ENCODE measurements at places on chromosomes 3 and 15.

DNA sequence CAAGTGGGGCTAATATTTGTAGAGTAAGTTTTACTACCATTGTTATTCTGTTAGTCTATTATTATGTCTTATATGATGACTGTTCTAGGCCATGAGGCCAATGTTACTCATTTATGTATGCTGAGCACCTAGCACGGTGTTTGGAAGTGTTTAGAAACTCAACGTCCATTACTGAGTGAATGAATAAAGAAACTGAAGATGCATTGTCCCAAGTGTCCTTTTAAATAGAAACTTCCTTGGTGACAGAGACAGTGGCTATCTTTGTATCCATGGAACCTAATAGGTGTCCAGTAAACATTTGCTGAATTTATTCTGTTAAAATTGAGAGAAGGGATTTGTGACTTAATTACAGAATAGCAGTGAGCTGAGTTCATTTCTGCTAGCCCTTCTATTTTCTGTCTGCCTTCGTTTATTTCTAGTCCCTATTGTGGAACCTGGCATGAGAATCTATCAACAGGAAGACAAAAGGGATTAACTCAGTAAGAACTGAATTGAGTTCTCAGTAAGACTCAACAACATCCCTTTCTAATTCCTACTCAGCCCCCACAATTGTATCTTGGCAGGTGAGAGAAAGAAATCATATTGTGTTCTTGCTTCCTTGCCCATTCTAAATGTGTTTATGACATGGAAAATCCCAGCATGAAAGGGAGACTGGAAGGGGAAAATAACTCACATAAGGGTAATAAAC lies 246.6 kb upstream of the LRRC3B start:
- no peak for DNase-seq

DNA sequence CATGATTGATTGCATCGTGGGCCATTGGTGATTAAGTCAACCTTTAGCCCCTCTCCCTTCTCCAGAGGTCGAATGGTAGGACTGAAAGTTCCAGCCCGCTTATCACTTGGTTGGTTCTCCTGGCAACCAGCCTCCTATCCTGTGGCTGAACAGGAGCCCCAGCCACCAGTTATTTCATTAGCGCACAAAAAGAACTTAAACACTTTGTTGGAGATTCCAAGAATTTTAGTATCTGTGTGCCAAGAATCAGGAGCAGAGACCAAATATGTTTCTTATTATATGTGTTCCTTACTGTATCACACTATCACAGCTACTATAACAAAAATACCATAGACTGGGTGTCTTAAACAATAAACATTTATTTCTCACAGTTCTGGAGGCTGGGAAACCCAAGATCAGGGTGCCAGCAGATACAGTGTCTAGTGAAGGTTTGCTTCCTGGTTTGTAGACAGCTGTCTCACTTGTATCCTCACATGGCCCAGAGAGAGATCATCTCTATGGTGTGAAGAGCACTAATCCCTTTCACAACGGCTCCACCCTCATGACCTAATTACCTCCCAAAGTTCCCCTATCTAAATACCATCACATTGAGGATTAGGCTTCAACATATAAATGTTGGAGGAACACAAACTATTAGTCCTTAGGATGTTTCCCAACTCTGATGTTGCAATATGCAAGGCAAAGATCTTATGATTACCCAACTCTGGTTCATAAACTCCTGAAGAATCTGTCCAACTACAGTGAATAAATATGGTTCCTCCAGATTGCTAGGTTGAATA lies 30.5 kb upstream of the APH1B start:
- DNase-seq = no peak

- DNase-seq = no peak
Measured at GRCh38 chr3:15513810-15514662, 7.5 kb downstream of the COLQ start.

DNA sequence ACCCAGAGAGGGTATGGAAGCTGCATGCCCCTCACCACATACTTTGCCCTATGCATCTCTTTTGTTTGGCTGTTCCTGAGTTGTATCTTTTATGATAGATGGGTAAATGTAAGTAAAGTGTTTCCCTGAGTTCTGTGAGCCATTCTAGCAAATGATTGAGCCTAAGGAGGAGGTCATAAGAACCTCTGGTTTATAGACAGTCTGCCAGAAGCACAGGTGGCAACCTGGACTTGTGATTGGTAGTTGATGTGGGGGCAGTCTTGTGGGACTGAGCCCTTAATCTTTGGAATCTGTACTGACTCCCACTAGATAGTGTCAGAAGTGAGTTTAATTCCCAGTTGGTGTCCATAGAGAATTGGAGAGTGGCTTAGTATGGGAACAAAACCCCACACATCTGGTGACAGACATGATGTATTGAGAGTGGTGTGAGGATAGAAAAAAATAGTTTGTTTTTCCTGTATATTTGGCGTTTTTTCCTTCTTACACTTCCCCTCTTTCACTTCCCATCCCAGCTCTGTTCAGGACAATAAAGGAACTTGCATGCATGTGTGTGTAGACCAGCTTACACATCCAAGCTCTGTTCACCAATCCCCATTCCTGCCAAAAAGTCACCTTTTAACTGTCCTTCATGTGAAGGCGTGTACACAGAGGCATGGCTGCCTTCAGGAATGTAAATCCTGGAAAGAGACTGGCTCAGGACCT lies 38.1 kb upstream of the SPPL2A start:
- DNase-seq = no peak

- DNase-seq = no peak
Measured at GRCh38 chr15:58040150-58040549, 25.4 kb downstream of the ALDH1A2 start.

- no peak for DNase-seq
Measured at GRCh38 chr15:78715434-78715833, 74.4 kb upstream of the CHRNB4 start.

DNA sequence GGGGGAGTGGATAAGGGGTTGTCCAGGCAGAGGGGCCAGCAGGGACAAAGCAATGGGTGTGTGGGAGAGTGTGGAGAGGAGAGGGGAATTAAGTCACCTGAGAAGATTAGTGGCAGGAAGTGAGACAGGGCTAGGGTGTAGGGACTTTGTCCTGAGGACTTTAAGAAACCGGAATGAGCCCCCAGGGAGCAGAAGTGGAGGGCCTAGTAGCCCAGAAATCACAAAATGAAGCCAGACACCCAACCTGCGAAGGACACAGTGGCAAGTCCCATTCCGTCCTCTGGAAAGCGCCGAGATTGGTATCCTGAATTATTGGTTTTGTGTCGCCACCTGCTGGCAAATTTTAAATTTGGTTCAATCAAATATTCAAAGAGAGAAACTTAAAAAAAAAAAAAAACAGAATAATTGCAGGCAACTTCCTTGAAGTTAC lies 78.0 kb upstream of the SLC25A36 start:
- DNase-seq = no peak

- no peak for DNase-seq
Measured at GRCh38 chr3:31581660-31582059, 48.9 kb downstream of the STT3B start.

- no peak for DNase-seq
Measured at GRCh38 chr15:49906966-49907365, 212.1 kb downstream of the ATP8B4 start.

- no peak for DNase-seq
Measured at GRCh38 chr15:69064649-69065048, 50.2 kb downstream of the NOX5 start.

DNA sequence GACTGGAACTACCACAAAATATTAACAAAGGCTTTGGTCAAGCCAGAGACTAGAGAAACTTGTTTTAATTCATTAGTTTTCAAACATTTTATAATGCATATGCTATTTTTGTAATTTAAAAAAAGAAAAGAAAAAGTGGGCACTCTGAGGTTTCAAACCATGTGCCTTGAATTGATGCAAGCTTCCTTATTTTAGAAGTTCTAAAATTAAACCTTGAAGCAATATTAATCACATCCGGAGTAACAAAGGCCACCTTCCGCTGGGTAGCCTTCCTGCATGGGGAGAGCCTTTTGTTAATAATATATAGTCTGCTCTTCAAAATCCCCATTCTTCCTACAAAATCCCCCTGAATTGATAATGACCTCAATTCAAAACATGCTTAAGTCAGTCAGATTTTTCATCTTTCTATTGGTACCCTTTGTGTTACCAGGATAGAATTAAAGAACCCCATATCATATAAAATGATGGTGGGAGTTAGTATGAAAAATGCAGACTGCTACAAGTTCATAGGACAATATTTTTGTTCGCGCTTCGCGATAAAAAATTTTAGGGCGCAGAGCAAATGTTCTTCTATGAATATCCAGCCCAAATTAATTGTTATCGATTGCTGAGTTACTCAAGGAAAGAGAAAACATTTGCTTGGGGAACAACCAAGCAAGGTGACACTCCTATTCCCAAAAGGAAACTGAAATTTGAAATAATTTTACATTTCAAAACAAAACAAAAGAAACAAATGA lies 30.6 kb downstream of the LDHAL6B start:
- no peak for DNase-seq

- DNase-seq = no peak
Measured at GRCh38 chr3:163019260-163019659, 1522.7 kb downstream of the OTOL1 start.

GRCh38 chr3:178500631-178501030 lies 35.6 kb upstream of the KCNMB2 start:
- no peak for DNase-seq

DNA sequence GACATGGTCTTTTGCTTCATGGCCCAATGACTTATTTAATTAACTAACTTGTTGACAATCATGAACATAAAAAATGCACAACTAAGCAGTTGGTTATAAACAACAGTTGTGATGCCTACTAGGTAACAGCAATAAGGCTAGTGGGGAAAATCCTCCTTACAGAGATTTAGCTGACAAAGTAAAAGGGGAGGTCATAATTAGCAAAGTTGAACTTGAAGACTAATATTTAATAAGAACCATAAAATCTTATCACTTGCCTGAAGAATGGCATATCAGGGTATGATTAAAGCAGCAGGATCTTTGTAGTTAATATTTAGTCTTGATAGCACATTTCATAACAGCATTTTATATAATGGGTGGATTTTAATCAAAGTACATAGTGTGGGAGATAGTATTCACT lies 84.2 kb downstream of the MME start:
- no peak for DNase-seq

DNA sequence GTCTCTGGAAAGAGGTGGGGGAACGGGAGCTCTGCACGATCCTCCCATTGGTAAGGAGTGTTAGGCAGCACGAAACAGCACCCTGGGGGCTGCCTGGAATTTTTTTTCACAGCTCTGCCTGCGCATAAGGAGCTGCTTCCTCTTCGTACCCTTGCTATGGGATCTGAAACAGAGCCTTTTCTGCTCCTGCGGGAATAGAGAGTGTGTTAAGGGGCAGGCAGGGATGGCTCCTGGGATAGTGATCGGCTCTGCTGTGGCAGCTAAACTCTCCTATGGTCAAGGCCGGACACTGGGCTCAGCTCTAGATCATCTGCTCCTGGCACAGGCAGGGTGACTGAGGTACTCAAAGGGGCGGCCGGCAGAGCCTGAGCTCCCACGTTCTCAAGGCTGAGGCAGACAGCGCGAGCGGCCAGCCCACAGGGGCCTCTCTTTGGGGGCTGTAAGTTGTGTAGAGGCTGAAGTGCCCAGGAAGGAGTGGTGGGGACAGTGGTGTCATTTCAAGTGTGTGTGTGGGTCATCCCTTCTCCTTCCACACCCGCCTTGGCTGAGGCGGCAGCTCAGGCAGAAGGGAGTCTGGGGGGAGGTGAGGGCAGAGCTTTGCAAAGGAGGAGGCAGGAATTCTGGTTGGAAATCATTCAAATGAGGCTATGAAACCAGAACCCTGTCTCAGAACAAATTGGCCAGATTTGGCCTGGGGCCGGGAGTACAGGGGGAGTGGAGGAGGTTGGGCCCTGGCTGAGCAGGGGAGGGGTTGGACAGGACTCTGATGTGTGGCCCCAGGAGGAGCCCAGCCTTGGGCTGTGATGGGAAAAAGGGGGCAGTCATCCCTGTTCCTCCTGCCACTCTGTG lies 31.0 kb downstream of the EPHB3 start:
- DNase-seq = no peak

DNA sequence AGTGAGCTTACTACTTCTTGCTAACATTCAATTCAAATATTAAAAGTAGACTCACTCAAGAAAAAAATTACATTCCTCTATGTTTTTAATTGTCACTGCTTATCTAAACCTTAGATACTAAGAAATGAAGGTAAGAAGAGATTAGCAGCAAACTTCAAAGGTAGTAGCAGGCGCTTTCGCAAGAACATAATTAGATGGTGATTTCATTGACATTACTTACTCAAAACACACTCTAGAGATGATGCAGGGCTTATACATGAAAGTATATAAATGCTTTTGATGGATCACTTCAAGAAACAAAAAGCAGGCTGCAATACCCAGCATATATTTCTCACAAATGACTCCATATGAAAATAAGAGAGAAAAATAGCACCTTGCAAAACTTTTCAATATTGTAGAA lies 86.8 kb downstream of the FSIP1 start:
- no peak for DNase-seq
